ENCODE measurements at places on chromosomes 5 and 9.

GRCh38 chr5:544675-545355, 20.6 kb upstream of the SLC9A3 start:
- no peak for DNase-seq

GRCh38 chr5:96257904-96258303, 175.1 kb downstream of the PCSK1 start:
- no peak for DNase-seq

DNA sequence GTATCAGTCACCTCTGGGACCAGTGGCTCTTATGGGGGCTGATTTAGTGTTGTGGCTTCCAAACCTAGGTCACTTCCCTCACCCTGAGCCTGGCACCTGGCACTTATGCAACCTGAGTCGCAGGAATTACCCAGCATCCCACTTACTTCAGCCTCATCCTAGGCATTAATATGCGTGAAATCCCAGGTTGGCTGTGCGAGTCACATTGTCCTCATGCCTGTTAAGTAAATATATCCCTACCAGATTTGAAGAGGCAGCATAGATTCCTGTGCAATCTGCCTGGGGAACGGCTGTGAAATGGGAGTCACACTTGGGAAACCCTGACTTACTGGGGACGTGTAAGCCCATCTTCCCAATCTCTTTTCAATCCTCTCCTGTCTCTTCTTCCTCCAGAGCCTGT, 42.7 kb upstream of the AKNA start:
- DNase-seq, result no peak

DNA sequence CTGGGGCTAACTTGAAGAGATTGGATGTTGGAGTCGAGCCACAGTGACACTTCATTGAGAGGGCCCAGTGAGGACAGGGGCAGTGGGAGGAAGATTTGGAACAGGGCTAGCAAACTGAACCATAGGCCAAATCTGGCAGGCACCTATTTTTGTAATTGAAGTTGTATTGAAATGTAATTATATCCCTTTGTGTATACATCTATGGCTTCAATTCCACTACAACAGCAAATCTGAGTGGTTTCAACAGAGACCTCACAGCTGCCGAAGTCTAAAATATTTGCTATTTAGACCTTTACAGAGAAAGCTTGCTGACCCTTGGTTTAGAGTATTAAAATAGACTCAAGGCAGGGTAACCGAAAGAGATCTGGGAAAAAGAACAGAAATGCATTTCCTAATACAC, 4.7 kb upstream of the TNFSF8 start:
- DNase-seq, result no peak

- no peak for DNase-seq
These were observed 1.4 kb downstream of the SUSD1 start for GRCh38 chr9:112173489-112174221.

- no peak for DNase-seq
These were observed 124.4 kb downstream of the PLK2 start for GRCh38 chr5:58335518-58335917.

DNA sequence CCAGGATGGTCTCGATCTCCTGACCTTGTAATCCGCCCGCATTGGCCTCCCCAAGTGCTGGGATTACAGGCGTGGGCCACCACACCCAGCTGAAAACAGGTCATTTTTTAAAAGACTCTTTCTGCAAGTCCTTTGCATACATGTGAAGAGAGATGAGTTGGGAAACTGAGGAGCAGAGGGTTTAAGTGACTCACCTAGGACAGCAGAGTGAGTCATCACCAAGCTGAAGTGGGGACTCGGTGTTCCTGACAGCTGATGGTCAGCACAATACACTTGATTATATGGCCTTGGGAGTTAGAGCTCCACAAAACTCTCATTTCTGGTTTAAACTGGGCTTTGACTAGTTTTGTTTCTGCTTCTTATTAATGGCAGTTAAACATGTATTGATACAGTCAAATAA, 38.1 kb upstream of the SSBP2 start:
- DNase-seq, result no peak

DNA sequence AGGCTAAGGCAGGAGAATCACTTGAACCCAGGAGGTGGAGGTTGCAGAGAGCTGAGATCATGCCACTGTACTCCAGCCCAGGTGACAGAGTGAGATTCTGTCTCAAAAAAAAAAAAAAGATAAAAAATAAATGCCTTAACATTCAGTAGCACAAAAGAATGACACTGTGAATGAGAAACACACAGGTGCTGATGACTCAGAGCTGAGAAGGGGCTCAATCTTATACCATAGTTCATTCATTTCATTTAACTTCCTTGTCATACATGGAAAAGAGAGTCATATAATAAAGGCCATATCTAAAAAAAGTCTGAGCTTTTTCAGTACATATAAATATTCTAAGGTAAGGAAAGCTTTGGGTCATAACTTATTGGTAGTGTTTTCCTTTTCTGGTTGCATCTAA, 40.6 kb downstream of the WWC1 start:
- DNase-seq, result no peak

DNA sequence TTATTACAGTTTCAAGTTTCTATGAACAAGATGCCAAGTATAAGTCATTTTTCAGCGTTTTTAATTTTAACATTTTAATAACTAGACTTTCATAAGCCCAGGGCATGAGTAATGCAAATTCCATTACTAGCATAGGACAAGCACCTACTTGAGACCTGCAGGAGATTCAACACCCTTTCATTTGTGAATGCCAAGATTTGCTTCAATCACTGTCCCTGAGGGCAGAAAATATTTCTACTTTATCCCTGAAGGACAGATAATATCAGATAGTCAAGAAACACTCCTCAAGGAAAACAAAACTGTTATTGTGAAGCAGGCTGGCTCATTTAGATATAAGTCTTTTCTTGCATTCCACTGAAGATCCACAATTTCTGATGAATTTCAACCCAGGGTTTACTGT, 27.7 kb upstream of the ZNF622 start:
- DNase-seq, result no peak

DNA sequence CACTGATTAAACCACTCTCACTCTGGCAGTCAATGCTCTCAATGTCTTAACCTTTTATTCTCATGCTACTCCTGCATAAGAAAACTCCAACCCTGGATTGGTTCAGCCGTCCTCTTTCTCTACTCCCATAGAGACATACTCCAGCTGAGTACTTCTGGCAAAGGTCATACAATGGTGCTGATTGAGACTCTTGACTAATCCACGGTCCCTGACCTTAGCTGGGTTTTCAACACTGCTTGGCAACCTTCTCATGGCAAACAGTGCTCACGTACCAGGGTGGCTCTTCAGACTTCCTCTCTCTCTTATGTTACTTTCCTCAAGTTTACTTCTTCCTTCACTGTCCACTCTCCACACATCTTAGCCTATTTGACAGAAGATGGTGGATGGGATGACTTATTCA, 347.6 kb downstream of the RAB3C start:
- no peak for DNase-seq

Measured in H54 (cell line).